ENCODE measurements at places on chromosomes 4 and X. TPM values are rescaled to one million over a fixed set of nuclear protein-coding genes. Genes with fewer than 3 reads are reported as not detected.

DNA sequence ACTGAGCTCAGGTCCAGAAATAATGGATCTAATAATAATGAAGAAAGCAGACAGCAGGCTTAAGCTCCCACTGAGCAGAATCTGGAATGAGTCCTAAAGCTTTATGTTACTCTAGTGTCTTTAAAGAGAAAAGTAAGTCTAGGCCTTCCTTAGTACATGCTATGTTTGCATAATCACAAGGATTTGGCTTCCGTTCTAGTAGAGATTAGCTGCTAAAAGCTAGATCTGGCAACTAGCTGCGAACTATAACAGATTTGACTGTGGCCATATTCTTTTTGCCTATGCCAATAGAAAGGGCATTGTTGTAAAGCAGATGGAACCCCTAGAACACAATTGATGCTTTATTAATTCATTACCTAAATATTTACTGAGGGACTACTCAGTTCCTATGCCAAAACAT, 19.0 kb downstream of the COX7B2 start:
- no peaks in the 10 kb centered on the region for H3K4me1 ChIP-seq
- no peaks in the 10 kb centered on the region for H3K27me3 ChIP-seq
- no peak overlapping the region for H3K27ac ChIP-seq
- no peaks in the 10 kb centered on the region for H3K36me3 ChIP-seq
- H3K4me3 ChIP-seq, result no peak overlapping the region

- DNase-seq, result no peak
- no peak overlapping the region for H3K4me3 ChIP-seq
- no peaks in the 10 kb centered on the region for H3K4me1 ChIP-seq
- H3K27ac ChIP-seq, result no peak overlapping the region
- H3K27me3 ChIP-seq, result no peaks in the 10 kb centered on the region
Measured at GRCh38 chrX:94831364-94831763, 1157.4 kb downstream of the FAM133A start.

The KLB gene
- total RNA-seq, result 0.66 TPM

DNA sequence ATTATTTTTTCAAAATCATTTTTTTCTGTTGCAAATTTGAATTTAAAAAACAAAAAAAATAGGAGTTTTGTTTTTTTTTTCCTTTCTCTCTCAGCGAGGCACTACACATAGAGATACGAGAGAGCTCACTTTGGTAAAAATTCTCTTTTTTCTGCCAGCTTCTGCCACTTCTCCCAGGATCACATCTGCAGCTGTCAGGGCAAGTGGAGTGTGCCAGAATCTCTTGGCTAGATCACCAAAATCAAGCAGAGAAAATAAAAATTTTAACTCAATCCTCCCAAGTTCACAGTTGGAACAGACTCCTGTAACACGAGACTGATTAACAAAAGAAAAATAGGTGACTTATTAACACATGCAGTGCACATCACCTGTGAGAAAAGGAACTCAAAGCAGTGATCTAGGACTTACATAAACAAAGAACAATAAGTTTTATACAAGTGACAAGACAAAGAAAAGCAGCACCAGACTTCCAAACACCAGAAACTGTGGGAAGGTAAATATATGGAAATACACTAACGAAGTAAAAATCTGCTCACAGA, 213.2 kb upstream of the ZFP42 start:
- no peak overlapping the region for H3K27ac ChIP-seq
- DNase-seq, result no peak
- no peak overlapping the region for H3K4me3 ChIP-seq
- no peaks in the 10 kb centered on the region for H3K36me3 ChIP-seq
- no peaks in the 10 kb centered on the region for H3K27me3 ChIP-seq

Data from Peyer's patch (tissue), 4 donors.